ENCODE measurements at places on chromosomes 5 and 9.

DNA sequence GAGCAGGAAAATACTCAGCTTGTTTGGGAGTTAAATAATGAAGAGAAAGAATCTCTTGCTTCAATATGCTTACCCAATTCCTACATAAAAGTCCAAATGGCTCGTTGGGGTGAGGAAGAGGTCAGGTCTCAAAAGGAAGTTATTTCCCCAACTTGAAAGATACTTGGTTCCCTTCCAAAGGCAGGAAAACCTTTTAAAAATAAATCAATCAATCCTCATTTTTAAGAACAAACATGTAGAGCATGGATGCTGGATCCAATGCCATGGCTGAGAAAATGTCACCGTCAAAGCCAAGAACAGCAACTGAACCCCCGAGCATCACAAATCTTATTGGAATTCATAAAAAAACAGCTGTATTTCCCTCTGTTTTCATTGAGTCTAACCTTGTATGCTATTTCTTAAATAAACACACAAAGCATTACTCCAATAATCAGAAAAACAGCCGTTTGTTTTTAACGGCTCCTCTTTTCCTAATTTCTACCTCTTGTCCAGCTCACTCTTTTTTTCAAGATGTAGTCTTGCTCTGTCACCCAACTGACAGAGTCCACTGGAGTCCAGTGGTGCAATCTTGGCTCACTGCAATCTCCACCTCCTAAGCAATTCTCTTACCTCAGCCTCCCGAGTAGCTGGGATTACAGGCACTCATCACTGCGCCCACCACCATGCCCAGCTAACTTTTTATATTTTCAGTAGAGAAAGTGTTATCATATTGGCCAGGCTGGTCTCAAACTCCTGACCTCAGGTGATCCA is 140.7 kb downstream of the GNA14 start:
- DNase-seq, result no peak

DNA sequence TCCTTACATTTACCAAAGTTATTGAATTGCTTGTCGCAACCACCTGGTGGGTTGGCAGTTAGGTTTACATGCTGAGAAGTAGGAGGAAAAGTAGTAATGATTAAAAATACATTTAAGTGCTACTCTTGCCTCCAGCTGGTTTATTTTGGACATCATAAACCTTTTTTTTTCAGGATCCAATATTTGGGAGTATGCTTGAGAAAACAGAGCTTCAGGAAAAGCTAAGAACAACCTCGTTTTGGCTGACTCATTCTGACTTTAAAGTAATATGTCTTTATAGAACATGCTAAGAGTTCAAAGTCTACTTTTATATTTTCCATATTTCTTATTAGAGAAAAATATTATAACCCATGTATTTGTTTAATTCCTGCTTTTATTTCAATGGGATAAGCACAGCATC is 41.7 kb upstream of the BNC2 start:
- no peak for DNase-seq

- DNase-seq, result no peak
These were observed 916.3 kb upstream of the WWC1 start for GRCh38 chr5:167375125-167375524.

GRCh38 chr9:18393340-18394130 is 80.4 kb upstream of the ADAMTSL1 start:
- no peak for DNase-seq

DNA sequence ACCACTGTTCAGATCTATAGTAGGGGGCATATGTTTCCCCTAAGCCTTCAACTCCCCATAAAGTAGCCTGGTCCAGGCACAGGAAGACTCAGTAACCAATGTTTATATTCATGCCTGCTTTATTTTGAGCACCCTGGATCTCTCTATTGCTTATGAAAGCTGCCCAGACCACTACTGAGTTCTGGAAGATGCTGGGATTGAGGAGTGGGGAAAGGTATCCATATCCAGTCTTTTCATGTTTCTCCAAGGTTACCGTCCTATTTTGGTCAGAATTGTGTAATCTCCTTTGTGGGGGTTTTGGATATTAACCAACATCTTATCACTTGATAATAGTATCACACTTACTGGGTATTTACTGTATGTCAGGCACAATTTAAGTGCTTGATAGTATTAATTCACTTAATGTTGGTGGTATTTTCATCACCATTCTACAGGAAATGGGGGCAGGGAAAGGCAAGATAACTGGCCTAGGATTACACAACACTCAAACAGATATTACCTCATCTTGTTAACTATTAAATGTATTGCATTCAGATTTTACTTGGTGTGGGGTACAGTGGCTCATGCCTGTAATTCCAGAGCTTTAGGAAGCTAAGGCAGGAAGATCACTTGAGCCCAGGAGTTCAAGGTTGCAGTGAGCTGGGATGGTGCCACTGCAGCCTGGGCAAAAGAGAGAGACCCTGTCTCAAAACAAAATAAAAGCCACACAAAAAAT is 36.3 kb downstream of the RUSC2 start:
- DNase-seq, result no peak

- DNase-seq, result no peak
These were observed 46.3 kb upstream of the PALM2AKAP2 start for GRCh38 chr9:109733690-109734089.

- DNase-seq, result no peak
These were observed 39.6 kb upstream of the RXRA start for GRCh38 chr9:134286471-134287245.

DNA sequence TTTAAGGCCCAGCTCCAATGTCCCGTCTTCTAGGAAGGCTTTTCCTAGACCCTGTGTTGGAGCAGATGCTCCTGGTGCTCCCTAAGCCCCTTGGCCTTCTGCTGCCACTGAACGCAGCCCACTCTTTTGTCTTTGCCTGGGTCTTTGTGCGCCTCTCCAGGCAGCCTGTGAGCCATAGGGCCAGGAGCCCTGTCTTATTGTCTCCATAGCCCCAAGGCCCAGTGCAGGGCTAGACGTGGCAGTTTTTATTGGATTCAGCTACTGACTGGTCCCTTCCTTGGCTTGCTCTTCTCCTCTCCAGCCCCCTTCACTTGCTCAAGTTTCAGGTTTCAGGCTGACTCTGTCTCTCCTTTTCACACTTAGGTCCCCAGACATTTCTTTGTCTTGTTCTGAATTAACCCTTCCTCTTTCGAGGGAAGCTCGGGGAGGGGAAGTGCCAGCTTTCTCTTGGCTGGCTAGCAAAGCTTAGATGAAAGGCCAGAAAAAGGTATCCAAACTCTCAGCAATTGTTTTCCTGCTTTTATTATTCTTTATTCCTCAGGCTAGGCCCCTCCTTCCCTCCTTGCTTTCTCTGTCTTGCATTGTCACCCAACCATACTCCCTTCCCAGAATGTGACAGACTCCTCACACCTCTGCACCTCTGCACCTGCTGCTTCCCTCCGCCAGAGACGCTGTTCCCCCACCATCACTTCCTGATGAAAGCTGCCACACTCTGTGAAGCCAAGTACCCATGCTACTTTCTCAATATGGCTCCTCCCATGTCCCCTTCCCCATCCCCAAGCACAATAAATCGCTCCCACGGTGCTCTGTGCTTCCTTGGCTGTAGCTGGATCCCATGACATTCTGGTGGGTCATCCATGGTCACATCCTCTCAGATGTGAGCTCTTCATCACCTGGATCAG is 101.6 kb upstream of the CPEB4 start:
- no peak for DNase-seq

- DNase-seq, result no peak
These were observed 17.3 kb upstream of the TMOD1 start for GRCh38 chr9:97484134-97484533.

DNA sequence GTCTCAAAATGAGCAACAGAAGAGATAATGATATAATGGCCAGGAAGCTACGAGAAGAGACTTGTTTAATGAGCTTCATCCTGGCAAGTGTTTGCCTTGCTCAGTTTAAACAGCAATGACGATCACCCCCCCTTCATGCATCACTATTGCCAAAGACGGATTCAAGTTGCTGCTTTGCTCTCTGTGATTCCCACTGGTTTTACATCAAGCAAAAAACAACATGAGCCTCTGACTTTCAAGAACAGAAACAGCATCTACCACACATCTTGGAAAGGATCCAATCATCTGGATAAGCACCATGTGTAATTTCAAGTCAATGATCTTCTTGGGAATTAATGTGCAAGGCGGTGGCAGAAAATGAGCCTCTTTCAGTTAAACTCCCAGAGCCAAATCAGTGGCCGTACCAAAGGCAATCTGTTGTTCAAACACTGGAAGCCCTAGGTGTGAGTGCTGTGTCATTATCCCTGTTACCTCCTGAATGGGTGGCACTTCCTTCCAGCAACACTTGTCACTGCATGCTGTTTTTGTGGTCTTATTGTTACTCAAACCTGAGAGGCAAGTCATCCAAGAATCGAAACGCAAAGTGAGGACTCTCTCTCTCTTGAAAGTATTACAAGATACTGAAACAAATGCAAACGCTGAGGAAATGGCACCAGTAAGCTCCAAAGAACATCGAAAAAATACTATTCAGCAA is 72.8 kb downstream of the MED27 start:
- no peak for DNase-seq

GRCh38 chr5:131218392-131218791 is 45.5 kb upstream of the CDC42SE2 start:
- no peak for DNase-seq

DNA sequence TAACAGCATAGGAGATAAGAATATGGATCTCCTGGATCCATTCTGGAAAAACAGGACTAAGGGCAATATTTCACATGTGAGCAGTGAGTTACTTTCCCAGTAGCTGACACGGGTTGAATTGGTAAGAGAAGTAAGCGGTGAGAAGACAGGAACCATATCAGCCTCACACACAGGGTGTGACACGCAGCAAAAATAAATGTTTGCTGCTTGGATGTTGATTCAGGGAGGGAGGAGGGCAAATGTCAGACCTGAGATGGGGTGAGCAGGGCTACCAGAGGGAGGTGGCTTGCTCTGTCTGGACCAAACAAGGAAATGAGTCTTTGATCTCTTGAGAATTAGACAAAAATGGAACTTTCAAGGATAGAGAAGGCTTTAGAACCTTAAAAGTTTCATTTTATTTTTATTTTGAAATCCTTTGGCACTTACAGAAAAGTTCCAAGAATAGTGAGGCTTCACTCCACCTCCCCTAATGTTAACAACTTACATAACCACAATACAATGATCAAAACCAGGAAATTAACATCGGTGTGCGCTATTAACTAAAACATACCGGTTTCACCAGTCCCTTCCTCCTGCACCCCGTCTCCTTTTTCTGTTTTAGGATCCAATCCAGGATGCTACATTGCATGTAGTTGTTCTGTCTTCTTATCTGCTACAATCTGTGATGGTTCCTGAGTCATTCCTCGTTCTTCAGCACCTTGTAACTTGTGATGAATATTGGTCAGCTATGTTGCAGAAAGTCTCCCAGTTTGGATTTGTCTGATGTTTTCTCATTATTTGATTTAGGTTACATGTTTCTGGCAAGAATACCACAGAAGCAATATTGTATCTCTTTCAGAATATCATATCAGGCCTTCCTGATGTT is 20.5 kb upstream of the ARHGEF28 start:
- DNase-seq, result no peak

DNA sequence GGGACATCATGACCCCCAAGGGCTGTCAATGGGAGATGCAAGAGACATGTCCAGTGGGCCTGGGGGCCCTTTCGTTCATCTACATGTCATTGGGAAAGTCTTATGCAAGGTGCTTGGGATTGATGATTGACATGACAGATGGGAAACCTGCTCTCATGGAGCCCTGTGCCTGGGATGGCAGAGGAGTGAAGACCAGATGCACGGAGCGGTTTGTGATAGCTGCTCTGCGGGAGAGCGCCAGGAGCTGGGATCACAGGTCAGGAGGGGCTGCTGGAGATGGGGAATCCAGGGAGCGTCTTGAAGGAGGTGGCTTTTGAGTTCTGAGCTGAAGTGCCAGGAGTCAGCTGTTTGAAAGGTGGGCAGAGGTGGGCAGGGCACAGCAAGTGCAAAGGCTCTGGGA is 104.3 kb downstream of the FGF18 start:
- no peak for DNase-seq

GRCh38 chr5:16812911-16813310 is 123.2 kb downstream of the MYO10 start:
- no peak for DNase-seq

DNA sequence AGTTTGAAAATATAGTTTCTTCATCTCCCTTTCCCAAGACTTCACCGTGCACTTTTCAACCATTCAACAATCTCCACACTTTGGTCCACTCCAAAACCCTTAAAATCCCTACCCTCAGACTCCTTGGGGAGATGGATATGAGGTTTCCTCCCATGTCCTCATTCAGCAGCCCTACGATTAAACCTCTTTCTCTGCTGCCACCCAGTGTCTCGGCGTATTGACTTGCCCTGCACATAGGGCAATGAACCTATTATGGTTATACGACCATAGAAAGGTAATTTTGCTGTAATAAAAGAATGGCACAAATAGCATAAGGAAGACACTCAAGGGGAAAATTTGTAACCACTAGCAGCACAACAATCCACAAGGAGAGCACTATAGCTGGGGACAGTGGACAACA is 803.5 kb downstream of the TLE1 start:
- no peak for DNase-seq

DNA sequence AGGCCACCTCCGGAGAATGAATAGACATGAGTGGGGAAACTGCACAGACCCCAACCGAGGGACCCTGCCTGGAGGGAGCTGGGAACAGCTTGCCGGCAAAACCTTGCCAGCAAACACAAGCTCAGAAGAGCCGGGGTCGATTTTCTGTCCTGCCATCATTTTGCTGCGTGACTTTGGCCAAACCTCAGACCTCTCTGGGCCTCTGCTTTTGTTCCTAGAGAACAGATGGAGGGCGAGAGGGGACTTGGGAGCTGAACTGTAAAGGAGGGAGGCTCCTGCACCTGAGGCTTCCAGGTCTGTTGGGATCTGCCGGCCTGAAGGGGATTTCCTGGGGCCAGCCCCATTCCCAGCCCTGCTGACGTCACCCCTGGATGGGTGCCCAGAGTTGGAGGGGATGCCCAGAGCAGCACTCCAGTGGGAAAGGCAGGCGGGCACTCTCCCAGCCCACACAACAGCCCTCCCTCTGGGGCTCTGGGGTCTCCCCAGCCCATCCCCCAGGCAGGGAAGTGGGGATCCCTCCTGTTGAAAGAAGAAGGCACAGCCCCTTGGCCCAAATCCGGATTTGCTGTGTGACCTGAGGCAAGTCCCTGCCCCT is 40.4 kb upstream of the SYNPO start:
- DNase-seq, result no peak

DNA sequence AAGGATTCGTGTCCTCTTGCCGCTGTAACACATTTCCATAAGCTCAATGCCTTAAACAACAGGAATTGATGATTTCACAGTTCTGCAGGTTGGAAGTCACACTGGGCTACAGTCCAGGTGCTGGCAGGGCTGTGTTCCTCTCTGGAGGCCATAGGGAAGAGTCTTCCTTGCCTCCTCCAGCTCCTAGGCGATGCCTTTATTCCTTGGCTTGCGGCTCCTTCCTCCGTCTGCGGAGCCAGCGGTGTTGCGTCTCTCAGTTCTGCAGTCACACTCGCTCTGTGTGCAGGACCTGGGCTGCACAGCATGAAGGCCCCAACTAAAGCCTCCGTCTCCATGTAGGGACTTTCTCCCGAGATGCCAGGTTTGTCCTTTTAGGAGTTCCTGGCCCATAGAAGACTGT is 70.0 kb downstream of the IL6ST start:
- no peak for DNase-seq
